ENCODE measurements at places on chromosomes 16 and 17.

DNA sequence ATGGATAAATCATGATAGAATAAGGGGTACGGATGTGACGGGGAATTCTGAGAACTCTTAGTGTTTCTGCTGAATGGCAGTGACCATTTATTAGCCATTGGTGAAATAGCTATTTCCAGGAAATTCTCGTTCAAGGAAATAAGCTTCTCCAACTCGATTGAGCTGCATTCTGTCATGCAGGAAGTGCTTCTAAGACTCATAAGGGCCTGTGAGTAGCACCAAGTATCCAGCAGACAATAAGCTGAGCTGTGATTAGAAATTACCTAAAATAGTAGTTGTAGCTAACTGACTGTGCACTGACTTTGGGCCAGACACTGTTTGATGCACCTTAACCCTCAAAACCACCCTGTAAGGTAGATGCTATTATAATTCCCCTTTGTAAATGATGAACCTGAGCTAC, 107.8 kb upstream of the IRX5 start:
- DNase-seq: no peak

DNA sequence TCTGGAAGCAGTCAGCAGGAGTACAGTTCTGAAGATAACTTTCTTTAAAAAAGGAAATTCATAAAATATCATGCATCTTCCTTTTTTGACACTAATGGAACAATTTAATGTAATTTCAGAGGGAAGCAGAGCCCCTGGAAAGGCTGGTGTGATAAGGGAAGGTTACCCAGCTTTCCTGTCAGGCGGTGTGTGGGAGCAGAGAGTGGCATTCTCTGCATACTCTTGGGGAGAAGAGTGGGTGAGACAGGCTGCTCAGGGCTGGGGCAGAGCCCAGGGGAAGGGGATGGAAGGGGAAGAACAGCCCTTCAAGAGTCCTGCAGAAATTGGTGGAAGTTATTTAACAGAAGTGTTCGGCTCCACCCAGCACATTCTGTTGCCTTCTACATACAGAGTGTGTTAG, 84.7 kb downstream of the PRKCB start:
- no peak for DNase-seq

DNA sequence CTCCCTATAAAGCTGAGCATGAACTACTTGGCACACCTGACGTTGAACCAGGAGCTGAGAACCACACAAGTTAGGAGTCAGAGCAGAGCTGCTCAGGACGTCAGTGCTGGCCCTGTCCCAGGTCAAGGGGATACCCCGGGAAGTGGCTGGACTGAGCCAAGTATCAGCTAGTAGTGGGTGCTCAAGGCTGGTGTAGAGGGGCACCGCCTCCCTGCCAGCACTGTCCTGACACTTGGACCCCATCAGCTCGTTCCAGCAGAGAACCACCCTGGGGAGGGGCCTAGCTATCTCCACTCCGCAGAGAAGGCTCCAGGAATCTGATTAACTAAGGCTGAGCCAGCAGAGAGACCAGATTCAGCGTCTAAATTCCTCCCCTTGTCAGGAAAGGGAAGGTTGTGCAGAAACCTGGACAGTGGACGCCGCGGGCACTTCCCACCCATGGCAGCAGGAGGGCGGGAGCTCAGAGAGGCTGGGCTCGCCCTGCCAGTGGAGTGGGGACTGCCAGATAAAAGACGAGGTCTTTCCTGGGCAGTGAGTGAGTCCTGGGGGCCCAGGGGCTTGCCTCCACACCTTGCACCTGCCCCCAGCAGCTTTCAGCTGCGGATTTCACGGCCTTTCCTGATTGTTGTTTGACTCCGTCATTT, 21.0 kb downstream of the C16orf90 start:
- no peak for DNase-seq

DNA sequence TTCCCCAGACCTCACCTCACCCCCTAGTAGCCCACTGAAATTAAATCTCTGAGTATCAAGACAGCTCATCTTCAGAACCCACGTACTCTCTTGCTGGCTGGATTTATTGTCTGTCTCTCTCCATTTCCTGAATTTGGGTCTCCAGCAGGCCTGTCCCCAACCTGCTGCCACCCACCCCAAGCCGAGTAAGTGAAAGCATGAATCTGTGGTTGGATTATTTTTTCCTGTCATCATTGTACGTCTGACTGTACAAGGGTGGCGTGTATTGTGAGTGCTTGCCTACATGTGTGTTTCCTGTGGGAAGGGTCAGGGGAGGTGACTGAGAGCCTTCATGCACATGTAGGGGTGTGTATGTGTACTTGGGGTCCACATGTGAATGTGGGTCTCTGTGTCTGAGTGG, 5.4 kb downstream of the TNP2 start:
- DNase-seq: no peak

DNA sequence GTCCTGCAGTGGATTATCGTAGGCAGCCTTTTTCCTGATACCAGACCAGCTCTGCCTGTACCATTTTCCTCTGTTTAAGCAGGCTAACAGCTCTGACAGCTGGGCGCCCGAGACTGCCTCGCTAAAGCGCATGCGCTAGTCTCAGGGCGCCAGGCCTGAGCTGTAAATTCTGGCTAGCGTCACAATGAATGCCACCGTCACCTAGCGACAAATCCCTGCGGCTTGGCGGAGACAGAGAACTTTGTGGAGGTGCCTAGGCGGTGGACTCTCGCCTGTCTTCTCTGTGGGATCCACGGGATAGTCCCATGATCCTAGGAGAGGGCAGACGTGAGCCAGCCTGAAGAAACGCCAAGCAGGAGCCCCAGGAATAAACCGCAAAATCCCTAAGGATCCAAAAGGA, 573.9 kb downstream of the KCNJ18 start:
- no peak for DNase-seq

DNA sequence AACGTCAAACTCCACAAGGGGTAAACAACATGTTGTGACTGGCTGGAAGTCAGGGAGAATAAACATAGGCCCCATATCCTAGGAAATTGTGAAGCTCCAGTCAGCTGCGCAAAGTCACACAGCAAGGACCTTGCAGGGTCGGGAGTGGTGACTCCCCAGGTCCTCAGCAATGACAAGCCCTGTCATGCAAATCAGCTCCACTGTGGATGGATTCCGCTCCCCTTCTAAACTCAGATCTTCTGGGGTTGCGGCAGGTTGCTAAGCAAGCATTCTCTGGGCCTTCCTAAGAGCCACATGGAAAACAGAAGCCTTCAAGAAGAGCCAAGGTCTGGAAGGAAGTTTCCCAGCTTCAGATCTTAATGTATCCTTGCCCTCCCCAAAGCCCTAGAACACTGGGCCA, 28.9 kb upstream of the MYO18A start:
- DNase-seq: no peak

DNA sequence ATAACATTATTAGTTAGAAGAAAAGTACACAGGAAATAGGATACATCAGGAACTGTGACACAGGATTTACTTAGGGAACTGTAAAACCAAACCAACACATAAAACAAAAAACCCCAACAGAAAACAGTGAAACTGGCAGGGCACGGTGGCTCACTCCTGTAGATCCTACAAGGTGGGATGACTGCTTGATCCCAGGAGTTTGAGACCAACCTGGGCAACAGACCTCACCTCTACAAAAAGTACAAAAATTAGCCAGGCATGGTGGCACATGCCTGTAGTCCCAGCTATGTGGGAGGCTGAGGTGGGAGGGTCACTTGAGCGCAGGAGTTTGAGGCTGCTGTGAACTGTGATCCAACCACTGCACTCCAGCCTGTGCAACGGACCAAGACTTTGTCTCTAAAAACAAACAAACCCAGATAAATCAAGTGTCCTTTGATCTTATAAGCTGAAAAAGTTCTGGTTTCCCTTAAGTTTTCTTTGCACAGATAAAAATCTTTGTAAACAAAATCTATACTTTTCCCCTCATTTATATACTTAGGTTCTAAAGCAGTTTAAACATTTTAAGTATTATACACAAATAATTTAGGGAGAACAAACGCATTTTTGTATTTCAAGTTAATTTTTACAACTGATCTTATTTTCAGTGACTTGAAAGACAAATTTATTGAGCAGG, 111.5 kb upstream of the TOB1 start:
- DNase-seq: no peak

DNA sequence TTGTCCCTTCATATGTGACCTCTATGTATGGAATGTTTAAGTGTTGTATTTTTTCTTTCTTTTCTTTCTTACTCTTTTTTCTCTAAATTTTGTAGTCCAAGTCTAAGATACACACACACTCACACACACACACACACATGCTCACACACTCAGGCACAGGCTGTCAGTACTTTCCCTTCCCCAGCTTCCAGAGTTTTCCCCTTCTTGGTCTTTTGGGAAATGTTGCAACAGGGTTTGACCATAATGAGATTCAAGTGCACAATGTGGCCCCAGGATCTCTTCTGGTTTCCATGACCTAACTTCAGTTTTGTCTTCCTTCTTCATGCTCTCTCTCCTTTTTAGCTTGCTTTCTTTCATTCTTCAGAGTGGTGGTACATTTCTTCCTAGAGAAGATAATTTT, 289.8 kb upstream of the FOXF1 start:
- no peak for DNase-seq

GRCh38 chr17:57588086-57588485, 157.0 kb downstream of the CCDC182 start:
- DNase-seq: no peak

DNA sequence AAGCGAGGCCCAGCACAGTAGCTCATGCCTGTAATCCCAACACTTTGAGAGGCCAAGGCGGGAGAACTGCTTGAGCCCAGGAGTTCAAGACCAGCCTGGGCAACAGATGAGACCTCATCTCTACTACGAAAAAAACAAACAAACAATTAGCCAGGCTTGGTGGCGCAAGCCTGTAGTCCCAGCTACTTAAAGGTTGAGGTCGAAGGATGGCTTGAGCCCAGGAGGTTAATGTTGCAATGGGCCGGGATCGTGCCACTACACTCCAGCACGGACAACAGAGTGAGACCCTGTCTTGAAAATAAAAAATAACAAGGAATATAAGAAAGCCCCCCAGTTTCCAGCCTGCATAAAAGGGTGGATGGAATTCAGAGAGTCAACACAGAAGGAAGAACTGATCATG, 40.3 kb downstream of the ARHGAP17 start:
- no peak for DNase-seq

DNA sequence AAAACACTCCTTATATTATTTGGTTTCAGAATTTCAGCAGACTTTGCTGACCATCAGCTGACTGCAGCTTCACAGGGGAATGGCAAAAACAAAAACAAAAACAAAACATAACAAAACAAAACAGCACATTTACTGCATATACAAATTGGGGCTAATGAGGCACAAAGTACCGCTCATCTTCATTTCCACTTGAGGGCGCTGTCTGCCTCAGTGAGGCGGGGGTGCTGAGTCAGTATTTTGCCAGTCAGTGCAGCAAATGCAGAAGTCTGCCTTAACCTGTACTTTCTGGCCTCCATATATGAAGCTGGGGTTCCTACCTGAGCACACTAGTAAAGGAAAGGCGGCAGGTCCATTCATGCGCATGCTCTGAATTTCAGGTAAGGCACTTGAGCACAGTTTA, 13.5 kb upstream of the DYNLRB2 start:
- DNase-seq: no peak

DNA sequence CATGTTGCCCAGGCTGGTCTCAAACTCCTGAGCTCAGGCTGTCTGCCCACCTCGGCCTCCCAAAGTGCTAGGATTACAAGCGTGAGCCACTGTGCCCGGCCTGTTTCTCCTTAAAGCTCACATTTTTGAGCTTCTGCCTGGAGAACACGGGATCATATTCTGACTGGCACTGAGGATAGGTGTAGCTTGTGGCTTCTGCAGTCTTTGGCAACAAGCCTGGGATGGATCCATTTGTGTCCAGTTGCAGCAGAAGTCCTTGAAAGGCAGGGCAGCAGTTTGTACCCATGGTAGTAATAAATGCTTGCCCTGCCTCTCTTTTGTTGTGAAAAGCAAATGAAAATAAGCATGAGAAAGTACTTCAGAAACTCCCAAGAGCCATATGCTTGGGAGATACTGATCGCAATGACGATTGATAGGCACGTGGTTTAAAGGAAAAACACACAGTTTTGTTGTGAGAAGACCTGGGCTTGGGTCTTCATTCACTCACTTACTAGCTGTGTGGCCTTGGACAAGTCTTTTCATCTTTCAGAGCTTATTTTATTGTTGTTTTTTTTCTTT, 3.1 kb upstream of the CORO7 start:
- no peak for DNase-seq

- no peak for DNase-seq
Measured at GRCh38 chr17:1616101-1616500, 12.5 kb downstream of the SLC43A2 start.

DNA sequence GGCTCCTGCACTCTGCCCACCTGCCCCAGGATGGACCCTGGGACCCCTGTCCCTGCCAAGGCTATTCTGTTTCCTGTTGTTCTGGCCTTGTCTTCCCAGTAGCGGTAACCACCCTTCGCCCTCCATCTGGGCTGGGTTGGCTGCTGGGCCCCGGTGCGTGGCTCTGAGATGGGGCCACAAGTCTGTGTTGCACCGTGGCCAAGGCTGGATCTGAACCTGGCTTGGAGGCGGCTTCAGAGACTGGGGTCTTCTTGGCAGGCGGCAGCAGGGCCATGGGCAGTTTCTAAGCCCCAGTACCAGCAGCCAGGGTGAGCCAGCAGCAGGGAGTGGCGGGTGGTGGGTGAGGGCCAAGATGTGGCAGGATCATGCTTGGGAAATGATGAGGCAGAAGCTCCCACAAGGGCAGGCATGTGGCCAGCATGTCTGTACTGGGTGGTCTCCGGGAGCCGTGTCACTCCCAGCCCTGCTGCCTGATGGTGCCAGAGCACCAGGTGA, 12.6 kb downstream of the MAP2K3 start:
- DNase-seq: no peak

DNA sequence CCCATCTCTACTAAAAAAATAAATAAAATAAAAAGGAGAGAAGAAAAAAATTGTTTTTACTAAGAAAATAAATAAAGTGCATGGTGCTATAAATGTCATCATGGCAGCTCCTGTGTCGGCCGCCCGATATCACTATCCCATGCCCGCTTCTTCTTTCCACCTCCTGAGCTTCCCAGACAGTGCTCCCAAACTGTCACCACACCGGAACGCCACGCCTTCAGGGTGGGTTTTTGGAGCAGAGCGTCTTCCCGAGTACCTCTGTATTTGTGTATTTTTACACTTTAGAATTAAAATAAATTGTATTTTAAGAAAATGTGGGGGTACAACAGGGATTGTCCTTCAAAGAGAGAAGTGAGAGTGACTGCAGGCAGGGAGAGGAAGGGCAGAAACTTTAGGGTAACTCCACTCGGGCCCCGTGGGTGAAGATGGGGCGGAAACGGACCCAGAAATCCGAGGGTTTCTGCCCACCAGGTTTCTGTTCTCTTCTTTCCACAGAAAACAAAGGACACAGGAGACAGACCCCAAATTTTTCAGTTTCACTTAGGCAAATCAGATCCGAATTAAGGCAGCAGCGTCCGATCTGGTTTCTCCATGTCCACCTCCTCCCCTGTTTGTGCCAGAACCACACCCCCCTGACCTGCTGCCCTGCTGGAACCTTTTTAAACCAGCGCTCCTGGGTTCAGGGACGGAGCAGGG, 3.6 kb upstream of the ITGAX start:
- no peak for DNase-seq

GRCh38 chr17:77366558-77367245, 225.9 kb downstream of the SEC14L1 start:
- no peak for DNase-seq
